Astrocyte (in vitro differentiated cells and primary cell): ENCODE measurements at places on chromosomes 5 and 9. TPM values are rescaled to one million over a fixed set of nuclear protein-coding genes. Genes with fewer than 3 reads are reported as not detected.
A peak's percentile ranks its signal among the peaks of the same experiment; 100 is the strongest.

Gene IL13
- not detected in 2 replicates for total RNA-seq

Gene ADAMTS13
- total RNA-seq, result 5.6 and 7.3 TPM in 2 replicates

DNA sequence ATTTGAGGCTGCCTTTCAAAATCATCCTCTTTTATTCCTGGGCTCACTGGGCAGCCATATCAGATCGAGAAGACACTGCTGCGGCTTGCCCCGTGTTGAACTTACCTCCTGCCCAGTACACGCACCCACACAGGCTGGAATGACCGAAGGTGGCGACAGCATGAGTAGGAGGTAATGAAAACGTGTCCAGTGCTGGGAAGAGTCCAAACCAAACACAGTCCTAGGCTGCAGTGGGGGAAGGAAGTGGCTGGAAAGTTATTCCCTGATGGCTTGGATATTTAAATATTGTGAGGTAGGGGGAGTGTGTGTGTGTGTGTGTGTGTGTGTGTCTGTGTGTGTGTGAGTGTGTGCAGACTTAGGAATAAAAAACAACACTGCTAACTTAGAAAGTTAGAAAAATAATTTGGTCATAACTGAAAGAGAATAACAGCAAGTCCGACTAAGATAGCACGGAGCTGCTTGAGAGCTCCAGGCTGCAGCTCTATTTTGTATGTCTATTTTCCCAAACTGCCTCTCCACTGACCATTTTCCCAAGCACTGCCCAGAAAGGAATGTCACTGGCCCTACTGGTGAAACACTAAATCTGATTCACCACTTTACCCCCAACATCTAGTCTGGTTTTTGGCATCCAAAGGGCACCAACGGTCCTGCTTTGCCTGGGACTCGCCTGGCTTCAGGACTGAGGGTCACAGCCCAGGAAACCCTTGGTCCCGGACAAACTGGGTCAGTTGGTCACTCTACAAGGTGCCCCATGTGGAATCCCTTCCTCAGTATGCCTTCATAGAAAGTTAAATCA is 41.2 kb downstream of the ANKH start:
- no peak for DNase-seq

- DNase-seq, result no peak
Measured at GRCh38 chr5:112948458-112948857, 26.4 kb upstream of the REEP5 start.

- DNase-seq, result peak; percentile 64
Measured at GRCh38 chr9:3916984-3917383, 382.9 kb downstream of the GLIS3 start.

DNA sequence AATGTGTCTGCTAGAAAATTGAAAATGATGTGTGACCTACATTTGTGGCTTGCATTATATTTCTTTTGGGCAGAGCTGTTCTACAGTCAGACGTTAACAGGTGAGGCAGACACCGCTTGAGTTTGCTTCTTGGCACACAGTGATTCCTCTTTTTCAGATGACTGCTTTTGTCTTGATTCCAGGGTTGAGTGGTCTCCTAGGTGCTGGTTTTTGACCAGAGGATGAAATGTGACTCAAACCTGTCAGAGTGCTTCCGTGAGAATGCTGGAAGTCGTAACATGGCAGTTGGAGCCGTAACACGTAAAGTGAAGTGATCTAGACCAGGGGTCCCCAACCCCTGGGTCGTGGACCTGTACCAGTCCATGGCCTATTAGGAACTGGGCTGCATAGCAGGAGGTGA is 28.3 kb upstream of the NDFIP1 start:
- no peak for DNase-seq

DNA sequence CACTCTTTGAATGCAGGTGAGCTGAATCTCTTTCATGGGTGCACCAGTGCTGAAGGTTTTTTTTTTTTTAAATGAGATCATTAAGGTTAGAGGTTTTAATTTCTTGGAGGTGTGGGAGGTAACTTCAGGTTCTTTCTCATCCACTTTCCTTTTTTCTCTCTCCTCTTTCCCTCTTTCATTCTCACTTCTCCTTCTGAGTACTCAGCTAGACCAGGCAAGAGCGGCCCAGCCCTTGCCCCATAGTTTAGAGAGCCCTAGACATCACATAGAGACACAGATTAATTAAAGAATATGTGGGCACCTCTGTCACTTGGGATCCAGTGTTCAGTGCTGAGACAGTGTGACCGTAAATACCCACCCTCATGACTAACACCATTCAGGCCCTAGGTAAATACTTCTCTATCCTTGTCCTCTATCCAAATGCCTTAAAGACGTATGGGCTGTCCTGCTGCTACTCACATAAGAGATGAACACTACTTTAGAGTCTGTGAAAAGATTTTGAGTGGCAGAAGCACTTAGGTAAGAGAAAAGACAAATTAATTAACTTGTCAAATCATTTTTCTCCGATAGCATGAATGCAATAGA is 174.1 kb downstream of the TLE4 start:
- DNase-seq, result no peak
